ENCODE measurements at places on chromosomes 3 and 15. TPM values are rescaled to one million over a fixed set of nuclear protein-coding genes. Genes with fewer than 3 reads are reported as not detected.

The TTLL13 gene
- not detected for total RNA-seq

The RBPMS2 gene
- 1.2 TPM for total RNA-seq

- H3K36me3 ChIP-seq: no peaks in the 10 kb centered on the region
- H3K4me1 ChIP-seq: no peaks in the 10 kb centered on the region
- no peaks in the 10 kb centered on the region for H3K27me3 ChIP-seq
- DNase-seq: no peak
Measured at GRCh38 chr3:173902871-173903270, 505.3 kb downstream of the NLGN1 start.

The TF gene
- total RNA-seq: 373 TPM

The DNAH12 gene
- 1.1 TPM for total RNA-seq

GRCh38 chr15:26260517-26261133 lies 397.5 kb upstream of the ATP10A start:
- H3K4me3 ChIP-seq: no peak overlapping the region
- H3K36me3 ChIP-seq: no peaks in the 10 kb centered on the region
- DNase-seq: peak; percentile 65
- H3K4me1 ChIP-seq: no peaks in the 10 kb centered on the region
- H3K27me3 ChIP-seq: no peaks in the 10 kb centered on the region

Measured in hepatocyte (in vitro differentiated cells).